ENCODE measurements at places on chromosomes 7 and 10. TPM values are rescaled to one million over a fixed set of nuclear protein-coding genes. Genes with fewer than 3 reads are reported as not detected.
A peak's percentile ranks its signal among the peaks of the same experiment; 100 is the strongest.

GRCh38 chr10:119611433-119611832 is 14.7 kb upstream of the TIAL1 start:
- H3K27ac ChIP-seq, result no peak overlapping the region
- no peaks in the 10 kb centered on the region for H3K36me3 ChIP-seq
- DNase-seq, result no peak

DNA sequence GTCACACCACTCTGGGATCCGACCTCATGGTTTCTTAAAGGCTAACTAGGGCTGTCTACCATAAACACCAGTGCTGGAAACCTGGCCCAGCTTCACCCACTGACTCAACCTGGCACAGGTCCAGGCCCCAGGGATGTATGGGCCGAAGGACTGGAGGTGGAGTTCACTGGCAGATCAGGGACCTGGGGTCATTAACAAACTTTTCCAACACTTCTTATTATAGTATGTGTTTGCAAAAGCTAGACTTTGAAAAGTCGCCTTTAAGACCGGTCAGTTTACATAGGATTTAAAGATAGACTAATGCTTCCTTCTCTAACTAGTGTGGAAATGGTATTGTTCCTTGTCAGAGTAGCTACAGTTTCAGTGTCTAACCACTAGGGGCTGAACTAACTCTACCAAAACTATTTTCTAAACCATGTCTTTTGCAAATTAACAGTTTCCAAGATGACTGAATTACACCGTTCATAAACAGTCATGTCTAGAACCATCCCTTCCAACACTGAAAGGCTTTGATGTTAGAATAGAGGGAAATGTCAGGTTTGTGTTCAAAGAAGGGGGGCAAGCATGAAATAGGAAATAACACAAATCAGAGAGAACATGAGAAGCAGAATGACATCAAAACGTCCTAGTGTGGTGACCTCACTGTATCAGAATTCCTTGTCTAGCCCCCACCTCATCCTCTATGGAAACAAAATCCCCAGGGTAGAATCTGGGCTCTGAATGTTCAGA is 29.7 kb downstream of the STN1 start:
- no peak overlapping the region for H3K27ac ChIP-seq
- H3K27me3 ChIP-seq, result no peaks in the 10 kb centered on the region

GRCh38 chr7:30412782-30413504 is 65.6 kb downstream of the NOD1 start:
- H3K36me3 ChIP-seq, result no peaks in the 10 kb centered on the region
- no peak overlapping the region for H3K27ac ChIP-seq
- DNase-seq, result peak; percentile 7
- no peak overlapping the region for H3K4me3 ChIP-seq
- no peaks in the 10 kb centered on the region for H3K4me1 ChIP-seq

NUTM2A gene
- not detected for total RNA-seq

CNTNAP2 gene
- not detected for total RNA-seq

EIF4EBP2 gene
- 40.0 TPM for total RNA-seq

ST8SIA6 gene
- 0.43 TPM for total RNA-seq
